Transverse colon (tissue), 4 donors: ENCODE measurements at places on chromosomes 6 and 20. TPM values are rescaled to one million over a fixed set of nuclear protein-coding genes. Genes with fewer than 3 reads are reported as not detected.

SCUBE3 gene
- 0.68 TPM for total RNA-seq

DNA sequence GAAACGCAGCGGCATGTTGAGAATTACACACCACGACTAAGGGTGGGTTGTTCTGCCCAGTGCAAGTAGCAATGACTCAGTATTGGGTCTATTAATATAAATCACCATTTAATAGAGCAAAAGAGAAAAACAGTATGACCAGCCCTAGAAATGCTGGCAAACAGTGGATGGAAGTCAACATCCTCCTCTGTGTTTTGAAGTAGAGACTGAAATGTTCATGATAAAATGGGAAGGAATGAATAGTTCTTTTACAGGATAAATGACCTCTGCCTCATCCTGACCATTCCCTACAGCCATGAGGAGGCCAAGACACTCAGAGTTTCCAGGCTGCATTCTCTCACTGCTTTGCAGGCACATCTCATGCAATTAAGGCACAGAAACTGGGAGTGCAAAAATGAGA lies 111.8 kb downstream of the PSMB1 start:
- DNase-seq, result no peak

IMPG1 gene
- not detected for total RNA-seq

DNA sequence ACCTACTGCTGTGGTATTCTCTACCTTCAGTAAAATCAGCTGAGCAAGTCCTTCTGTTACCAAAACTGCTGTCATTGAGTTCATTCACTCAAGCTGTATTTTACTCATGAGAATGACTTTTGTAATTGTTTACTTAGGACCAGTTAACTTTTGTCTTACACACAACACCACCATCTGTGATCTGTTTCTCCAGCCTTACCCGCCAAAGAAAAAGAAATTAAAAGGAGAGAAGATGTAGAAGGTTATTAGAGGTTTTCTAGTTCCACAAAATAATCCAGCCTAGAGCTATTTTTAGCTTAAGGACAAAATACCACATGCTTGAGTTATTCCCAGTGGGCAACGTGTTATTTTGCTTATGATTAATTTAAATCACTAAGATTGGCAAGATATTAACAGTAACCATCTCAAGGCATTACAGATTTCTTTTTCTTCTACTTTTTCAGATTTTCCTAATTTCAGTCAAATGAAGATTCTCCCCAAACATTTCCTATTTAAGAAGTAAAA lies 38.2 kb downstream of the FAM8A1 start:
- DNase-seq, result no peak

DNA sequence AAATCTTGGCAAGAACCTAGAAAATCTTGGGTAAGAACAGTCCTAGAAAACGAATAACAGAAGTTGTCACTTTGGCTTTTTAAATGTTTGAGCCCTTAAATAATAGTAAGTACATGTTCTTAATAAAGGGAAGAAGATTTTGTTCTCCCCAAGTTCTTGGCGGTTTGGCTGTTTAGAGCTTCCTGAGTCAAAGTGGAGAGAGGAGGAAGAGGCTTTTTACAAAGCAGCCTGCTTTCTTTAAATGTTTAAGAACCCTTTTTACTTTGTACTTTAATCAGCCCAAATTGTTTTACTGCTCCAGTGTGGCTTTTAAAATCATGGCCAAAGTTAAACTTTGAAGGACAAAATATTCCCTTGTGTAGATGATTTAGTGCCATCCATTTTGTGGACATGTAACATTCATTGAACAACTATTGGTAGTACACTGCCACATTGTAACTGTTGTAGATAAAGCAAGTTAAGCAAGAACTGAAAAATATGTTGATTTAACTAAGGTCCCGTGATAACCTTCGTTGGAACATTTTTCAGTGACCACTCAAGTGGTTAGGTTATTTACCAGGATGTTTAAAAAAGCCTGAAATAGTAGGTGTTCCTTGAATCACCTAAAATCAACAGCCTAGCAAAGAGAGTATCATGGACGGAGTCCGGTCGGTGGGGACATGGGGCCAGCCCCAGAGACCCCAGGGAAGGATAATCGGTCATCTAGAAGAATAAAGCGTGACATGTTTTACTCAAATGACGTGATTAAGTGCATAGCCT lies 2.4 kb downstream of the AMD1 start:
- DNase-seq, result no peak
